ENCODE measurements at places on chromosomes 1 and 21.

GRCh38 chr1:181036107-181036836 is 2.5 kb downstream of the MR1 start:
- DNase-seq = no peak

GRCh38 chr1:31926252-31926651 is 11.9 kb downstream of the PTP4A2 start:
- DNase-seq = no peak

GRCh38 chr1:31736675-31737074 is 27.5 kb downstream of the ADGRB2 start:
- no peak for DNase-seq

DNA sequence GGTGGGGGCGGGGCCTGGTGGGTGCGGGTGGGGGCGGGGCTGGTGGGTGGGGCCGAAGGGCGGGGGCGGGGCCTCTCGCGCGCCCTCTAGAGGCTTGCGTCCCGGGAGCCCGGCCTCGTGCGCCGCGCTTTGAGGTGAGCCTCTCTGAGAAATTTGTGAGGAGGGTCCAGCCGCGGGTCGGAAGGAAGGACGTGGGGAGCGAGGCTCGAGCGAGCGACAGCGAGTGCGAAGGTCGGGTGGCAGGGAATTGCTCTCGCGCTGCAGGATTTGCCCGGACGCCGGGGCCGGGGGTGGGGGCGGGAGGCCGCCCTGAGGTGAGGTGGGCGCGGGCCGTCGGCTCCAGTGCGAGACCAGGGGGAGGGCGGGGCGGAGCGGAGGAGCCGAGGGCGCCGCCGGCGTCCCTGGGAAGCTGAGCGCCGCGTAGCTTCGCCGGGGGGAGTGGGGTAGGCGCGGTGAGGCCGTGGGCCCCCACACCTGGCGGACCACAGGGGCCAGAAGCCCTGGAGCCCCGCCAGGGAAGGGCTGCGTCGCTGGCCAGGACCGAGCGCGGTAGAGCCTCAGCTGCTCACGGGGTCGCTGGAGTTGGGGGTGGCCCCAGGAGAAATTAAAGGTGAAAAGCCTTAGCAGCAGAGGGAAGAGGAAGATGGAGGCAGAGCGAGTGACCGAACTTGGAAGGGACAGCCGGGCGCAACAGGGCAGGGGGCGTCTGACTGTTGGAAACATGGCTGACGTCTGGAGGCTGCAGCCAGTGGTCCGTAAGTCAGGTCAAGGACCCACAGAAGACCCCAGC is 754 bp upstream of the LSS start:
- peak; percentile 59 for DNase-seq

DNA sequence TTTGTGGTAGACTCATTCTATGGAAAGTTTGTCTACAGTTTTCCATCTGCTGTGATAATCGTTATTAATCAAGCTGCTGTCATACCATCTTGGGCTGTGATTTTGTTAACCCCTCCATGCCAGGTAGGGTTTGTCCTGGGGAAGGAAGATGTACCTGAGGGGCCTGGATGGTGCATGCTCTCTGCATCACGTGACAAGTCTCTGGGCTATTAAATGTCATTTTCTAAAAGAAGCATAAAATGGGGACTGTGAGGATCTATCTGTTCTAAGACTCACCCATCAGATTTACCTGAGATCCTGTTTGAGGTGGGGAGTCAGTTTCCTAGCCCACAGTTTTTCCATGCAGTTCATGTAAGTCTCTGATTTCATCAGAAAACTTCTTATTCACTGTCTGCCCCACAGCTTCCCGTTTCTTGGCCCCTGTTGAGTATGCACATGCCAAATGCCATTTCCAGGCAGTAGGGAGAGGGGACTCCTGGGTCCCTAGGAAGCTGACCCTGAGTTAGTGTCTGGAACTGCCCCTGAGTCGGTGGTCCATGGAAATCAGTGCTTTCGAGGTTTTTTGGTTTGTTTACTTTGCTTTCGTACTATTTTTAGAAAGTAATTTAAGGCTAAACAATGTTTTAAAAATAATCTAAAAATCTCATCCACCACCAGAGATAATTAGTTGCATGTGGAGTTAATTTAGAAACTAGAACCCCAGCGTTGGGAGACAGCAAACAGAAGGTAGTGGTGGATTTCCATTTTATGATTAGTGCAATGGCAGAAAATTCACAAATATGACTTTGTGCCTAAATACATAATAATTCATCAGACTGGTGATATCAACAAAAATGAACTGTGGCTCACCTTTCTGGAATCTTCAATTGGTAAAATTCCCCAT is 46.7 kb downstream of the ZBTB18 start:
- no peak for DNase-seq

DNA sequence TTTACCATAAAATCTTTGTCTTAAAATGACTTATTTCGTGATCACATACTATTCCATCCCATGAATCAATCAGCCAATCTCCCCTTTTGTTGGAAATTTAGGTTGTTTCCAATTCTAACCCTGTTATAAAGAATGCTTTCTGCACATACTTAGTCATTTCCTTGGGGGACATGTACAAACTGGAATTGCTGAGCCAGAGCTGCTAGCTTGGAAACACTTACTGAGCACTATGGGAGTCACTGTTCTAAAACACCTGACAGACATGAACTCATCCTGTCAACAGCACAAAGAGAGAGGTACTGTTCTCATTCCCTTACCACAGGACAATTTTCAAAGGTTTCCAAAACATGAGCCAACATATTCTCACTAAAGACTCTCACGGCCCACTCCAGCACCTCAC is 32.1 kb downstream of the AK2 start:
- no peak for DNase-seq

DNA sequence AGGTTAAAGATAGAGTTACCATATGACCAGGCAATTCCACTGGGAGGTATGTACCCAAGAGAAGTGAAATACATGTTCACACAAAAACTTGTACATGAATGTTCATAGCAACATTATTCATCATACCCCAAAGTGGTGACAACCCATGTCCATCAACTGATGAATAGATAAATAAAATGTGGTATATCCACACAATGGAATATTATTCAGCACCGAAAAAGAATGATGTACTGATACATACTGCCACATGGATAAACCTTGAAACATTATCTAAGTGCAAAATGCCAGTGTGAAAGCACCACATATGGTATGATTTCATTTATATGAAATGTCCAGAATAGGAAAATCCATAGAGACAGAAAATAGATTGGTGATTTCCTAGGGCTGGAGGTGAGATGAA is 53.4 kb upstream of the PAXBP1 start:
- DNase-seq = no peak

DNA sequence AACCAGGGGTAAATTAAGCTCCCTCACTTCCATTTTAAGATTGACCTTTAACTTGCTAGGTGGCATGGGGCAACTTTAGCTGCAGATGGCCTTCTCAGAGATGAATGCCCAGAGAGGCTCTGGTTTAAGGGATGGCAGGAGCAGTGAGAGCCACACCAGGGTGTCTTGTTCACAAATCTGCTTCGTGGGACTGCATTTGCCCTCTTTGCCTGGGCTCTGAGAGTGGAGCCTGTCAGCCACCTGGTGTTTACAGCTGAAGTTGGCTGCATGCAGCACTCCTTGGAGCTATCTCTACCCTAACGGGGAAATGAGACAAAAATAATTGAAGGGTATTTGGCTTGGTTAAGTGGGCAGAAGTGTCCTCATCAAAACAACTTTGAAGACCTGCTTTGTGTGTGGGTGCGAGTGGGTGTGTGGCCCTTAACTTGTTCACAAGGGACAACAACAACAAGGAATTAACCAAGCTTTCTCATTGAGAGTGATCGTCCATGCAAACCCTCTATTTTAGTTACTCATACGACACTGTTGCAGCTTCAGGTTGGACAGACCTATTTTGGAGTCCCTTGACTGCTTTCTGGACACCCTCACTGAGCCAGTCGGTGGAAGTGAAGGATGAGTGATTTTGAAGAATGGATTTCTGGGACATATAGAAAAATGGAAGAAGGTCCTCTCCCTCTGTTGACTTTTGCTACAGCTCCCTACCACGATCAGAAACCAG is 29.8 kb downstream of the PGM1 start:
- DNase-seq = no peak

- no peak for DNase-seq
These were observed 21.4 kb downstream of the MRAP start for GRCh38 chr21:32320059-32320458.

DNA sequence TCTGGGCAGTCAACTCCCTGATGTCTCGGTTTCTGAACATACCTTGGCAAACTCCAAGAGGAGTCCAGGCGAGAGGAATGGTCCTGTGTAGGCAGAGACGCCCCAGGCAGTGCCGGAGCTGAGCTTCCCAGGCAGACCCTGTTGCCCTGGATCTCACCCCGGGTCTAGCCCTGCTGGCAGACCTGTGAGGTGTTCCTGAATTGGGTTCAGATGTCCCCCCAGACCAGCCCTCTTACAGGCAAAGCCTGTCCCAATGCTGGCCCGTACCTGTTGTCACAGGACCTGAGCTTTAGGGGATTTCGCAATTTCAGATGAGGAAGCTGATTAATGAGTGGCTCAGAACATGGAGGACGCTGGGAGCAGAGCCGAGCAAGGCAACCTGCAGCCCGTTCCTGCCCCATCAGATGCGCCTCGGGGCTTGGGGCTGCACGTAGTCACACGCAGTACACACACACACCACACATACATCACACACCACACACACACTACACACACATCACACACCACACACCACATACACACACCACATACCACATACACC is 38.5 kb upstream of the PDE9A start:
- no peak for DNase-seq

DNA sequence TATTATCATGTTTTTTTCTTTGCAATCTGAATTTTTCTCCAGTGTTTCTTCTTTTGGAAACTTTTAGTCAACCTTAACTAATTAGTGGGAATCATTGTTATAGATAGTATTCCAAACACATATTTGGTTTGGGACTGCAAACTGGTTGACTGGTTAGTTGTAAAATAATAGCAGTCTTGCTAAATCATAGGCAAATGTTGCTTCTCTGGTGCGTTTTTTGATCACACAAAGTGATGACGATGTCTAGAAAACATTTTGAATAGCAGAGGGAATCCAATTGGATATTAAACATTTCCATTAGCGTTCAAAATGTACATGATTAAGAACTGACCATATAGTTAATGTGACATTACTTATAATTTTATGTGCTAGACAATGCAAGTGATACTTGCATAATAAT is 4.5 kb downstream of the DNAJB4 start:
- DNase-seq = no peak

GRCh38 chr1:8679929-8680663 is 137.3 kb downstream of the RERE start:
- no peak for DNase-seq

- DNase-seq = no peak
These were observed 740.1 kb downstream of the MATN1 start for GRCh38 chr1:29983321-29983720.

- DNase-seq = no peak
These were observed 58.8 kb downstream of the FRRS1 start for GRCh38 chr1:99707535-99708142.

- DNase-seq = no peak
These were observed 8.3 kb upstream of the PLEKHO1 start for GRCh38 chr1:150141452-150141851.

- DNase-seq = no peak
These were observed 12.1 kb downstream of the SAMD11 start for GRCh38 chr1:935751-936231.

DNA sequence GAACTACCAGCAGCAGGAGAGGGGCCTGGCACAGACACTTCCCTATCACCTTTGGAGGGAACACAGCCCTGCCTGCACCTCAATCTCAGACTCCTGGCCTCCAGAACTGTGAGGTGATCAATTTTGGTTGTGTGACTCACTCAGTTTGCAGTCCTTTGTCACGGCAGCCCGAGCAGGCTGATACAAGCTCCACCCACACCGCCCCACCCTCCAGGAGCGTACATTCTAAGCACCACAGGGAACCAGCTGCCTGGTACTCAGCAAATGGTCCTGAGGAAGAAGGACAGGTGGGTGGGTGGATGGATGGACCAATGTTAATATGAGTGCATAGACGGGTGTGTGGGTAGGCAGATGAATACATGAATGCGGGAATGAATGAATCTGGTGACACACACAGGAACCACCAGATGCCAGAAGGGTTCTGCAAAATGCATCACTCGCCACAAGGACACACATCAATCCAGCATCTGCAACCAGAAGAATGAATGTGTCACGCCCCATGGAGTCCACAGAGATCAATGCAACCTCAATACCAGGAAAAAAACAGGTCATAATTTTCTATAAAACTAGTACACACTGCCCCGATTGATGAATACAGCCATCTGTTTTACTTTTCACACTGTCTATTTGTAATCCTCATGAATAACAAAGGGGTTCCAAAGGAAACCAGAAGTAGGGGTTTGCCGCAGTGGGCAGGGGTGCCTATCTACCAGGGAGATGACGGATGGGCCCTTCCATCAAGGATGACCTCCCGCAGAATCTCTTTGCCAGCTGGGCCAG is 284.5 kb downstream of the NPHP4 start:
- DNase-seq = no peak

DNA sequence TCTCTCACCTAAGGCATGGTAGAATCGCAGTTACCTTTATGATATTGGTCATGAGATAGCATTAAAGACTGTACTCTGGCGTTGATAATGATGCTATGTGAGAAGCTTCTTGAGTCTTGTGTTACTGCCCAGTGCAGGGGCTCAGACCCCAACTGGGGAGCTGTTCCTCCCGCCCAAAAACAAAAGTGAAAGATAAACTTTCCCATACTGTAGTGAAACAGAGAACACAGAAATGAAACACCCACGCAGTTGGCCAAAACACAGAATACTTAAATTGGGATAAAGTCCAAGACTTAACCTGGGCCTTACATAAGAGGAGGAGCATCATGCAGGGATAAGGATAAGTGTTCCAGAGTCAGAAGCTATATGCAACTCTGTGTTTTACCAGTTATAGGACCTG is 130.6 kb downstream of the HHIPL2 start:
- no peak for DNase-seq

GRCh38 chr1:119853155-119853554 is 41.9 kb upstream of the REG4 start:
- no peak for DNase-seq

DNA sequence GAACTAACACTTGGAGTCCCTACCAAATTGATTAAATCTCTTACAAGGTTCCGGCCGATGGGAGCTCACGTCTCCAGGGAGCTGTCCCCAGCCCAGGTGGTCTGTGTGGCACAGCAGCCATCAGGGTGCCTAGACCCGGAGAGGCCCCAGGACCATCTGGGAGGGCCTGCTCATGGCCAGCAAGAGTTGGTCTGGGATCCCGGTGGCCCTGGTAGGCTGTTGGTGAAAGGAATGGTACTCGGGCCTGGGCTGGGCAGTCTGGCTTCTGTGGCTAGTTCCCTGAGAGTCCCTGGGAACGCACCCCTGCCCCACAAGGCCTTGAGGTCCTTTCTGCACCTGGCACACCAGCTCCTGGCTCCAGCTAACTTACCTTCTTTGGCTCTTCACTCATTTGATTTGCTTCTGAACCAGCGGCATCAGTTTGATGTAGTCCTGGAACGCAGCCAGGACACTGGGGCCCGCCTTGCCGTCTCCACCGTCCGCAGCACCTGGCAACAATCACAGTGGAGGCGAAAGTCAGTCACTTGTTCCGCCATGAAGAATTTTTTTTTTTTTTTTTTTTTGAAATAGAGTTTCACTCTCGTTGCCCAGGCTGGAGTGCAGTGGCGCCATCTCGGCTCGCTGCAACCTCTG is 62.5 kb downstream of the SCCPDH start:
- no peak for DNase-seq

GRCh38 chr1:13483946-13484345 is 29.9 kb downstream of the LRRC38 start:
- no peak for DNase-seq

Measured in GM12892 (cell line).